GM12878 (cell line): ENCODE measurements at places on chromosomes 11 and 22.

- DNase-seq: no peak
Observed at GRCh38 chr11:133390803-133391202, 141.5 kb downstream of the OPCML start.

GRCh38 chr11:57761301-57762234 is at the start of gene CTNND1:
TSS of gene CTNND1 (plus strand) at chr11:57761802. CDS start at chr11:57791479, 29,677 bp downstream.
- peak; percentile 77 for DNase-seq

DNA sequence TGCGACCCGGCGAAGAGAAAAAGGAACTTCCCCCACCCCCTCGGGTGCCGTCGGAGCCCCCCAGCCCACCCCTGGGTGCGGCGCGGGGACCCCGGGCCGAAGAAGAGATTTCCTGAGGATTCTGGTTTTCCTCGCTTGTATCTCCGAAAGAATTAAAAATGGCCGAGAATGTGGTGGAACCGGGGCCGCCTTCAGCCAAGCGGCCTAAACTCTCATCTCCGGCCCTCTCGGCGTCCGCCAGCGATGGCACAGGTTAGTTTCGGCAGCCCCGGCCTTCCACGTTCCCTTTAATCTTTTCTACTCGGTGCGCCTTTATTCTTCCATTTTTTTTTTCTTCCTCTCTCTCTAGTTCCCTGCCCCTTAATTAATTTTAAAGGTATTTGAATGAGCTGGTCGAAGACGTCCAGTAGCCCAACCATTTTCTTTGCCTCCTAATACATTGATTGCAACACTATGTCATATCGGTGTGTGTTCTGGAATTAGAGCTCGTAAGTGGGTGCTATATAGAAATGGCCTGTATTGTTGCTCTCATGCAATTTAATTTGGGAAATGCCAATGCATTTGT is 537 bp downstream of the EP300 start:
- no peak for DNase-seq

- no peak for DNase-seq
Observed at GRCh38 chr11:110621826-110622225, 90.4 kb downstream of the ARHGAP20 start.

GRCh38 chr11:117711331-117711730 is 85.7 kb downstream of the DSCAML1 start:
- no peak for DNase-seq
